ENCODE measurements at places on chromosomes 5 and 9. TPM values are rescaled to one million over a fixed set of nuclear protein-coding genes. Genes with fewer than 3 reads are reported as not detected.

GRCh38 chr5:126680191-126680817, 79.6 kb downstream of the PHAX start:
- DNase-seq: no peak

- DNase-seq: no peak
These were observed 22.1 kb downstream of the CEMIP2 start for GRCh38 chr9:71746023-71746757.

DNA sequence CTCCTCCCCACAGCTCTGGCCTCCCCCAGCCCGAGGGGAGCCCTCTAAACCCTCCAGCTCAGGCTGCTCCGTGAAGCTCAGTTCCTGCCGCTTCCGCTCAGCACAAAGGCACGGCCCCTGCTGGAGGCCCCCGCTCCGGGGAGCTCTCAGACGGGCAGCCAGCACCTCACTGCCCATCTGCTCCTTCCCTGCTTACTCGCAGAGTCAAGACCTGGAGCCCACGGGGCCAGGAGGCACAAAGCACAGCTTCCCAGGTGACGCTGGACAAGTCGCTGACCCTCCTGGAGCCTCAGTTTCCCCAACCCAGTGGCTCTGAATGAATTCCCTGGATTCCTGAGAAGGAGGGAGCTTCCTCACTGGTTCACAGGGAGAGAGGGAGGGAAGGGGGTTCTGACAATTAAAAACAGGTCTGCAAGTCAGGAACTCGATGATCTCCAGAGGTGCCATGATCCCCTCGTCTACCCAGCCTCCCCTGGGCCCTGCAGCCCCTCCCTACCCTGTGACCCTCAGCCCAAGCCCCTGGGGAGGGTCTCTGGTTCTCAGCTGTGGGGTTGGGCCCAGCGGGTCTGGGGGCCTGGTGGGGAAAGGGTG, 36.2 kb downstream of the VAV2 start:
- DNase-seq: no peak

DNA sequence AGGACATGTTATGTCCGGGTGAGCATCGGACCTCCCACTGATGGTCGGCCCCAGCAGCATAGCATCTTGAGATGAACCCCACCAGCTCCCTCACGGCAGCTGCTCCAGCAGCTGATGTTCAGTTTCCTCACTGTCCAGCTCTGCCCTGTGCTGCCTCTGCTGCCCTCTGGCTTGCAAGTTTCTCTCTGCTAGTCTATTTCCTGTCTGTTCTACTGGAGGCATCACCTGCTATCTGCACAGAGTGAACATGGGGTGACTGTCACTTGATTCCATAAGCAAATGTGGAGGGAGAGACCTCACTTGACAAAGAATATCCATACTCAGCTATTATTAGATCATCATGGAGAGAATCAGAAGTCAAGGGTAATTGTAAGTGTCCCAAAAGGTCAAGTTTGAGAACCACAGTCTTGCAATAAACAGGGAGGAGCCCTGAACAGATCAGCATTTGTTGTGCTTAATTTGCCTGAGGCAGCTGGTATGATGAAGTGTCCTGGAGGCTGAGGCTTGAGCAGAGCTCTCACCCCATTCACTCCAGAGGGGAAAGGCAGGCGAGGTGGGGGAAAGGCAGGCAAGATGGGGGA, 702.8 kb downstream of the SEMA5A start:
- no peak for DNase-seq

GRCh38 chr5:179964015-179964414, 56.3 kb upstream of the TBC1D9B start:
- peak; percentile 60 for DNase-seq

The APBA1 gene
- 5.8 TPM for total RNA-seq

GRCh38 chr5:180207593-180207992, 1.4 kb downstream of the RASGEF1C start:
- no peak for DNase-seq

DNA sequence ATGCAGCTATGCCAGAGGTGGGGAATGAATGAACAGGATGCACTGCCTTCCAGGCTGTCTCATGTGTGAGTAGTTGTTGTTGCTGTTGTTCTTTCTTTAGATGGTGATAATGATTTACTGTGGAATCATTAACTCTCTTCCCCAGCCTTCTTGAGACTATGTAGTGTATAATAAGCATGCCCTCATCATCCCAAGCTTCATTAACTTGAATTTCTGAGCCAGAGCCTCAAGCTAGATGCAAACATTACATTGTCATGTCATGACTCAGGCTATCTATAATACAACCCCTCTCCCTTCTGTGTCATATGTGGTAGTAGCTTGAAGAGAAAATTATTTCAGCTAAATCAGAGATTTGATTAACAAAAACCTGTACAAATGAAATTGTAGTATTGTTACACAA, 10.0 kb upstream of the ADAMTSL1 start:
- DNase-seq: no peak

The CAMLG gene
- 38.5 TPM for total RNA-seq

GRCh38 chr5:172648013-172648381, 6.9 kb downstream of the NEURL1B start:
- no peak for DNase-seq

GRCh38 chr5:102931085-102931725, 176.1 kb downstream of the PAM start:
- no peak for DNase-seq

DNA sequence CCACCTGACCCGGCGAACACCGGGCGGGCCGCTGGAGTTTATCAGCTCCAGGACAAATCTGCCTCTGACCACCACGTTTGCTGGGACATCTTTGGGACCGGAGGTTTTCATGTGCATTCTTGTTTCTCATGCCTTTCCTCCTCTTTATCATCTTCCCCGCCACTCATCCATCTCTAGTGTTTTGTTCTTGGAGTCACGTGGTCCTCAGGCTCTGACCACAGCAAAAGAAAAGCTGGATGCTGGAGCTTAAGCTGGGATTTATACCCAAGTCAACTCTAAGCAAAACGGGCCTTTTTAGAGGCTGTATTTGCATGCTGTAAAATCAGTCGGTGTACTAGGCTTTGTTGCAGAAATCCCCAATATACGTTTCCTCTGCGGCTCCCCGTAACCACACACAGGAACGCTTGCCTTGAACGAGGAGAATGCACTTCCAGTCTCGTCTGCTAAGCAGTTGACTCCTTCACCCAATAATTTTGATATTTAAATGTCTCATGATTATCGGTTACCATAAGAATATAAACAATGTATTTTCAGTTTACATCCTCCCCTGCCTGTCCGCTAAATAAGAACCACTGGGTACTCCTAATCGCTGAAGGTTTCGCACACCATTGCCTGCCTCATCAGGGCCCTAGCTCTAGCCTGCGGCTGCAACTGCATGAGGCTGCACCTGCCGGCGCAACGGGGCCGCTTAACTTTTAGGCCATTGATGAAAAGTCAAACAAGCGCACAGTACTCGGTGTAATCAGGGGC, 560 bp upstream of the NDUFS6 start:
- DNase-seq: no peak

DNA sequence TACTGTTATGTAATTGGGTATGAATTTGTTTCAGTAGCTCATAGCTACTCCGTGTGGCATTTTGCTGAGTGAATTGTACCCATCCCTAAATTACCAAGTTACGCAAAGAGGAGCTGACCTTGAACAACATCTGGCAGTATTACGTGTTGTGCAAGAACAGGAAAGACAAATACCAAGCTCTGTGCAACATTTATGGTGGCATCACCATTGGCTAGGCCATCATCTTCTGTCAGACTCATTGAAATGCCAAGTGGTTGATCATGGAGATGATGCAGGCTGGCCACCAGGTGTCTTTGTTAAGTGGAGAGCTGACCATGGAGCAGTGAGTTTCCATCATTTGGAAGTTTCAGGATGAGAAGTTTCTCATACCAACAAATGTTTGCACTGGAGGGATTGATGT, 15.0 kb downstream of the ZSWIM6 start:
- no peak for DNase-seq

- no peak for DNase-seq
These were observed 82.7 kb downstream of the HSD17B3 start for GRCh38 chr9:96219026-96219899.

DNA sequence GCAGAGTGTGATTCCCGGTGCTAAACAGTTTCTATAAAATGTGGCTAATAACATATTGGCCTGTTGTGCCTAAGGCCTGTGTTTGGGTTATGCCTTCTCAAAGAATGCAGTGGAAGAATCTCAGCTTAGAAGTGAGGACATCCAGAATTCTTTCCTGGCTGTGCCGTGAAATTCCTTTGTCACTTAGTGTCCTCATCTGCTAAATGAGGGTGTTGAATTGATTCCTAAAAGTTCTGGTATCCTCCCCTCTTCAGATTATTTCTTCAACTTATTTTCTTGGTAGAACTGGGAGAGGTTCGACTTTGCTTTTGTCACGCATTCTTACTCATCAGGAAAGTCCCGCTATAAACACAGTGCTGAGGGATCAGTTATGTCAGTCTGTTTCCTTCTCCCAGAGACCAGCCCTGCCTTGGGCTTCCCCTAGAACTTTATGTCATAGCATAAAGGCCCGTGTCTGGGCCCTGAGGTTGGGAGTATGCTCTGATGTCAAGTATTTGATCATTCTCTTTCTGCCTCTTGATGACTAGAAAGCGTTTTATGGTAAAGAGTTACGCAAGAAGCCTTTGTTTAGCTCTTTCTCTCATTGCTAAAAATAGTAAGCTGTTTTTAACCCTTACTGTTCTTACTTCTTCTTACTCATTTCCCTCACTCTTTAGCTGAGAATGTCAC, 29.5 kb downstream of the MTAP start:
- no peak for DNase-seq

Data from esophagus muscularis mucosa (tissue), 4 donors.